ENCODE measurements at places on chromosomes 5 and 9.

- peak; percentile 74 for DNase-seq
Observed at GRCh38 chr5:9622971-9623421, 7.2 kb downstream of the TAS2R1 start.

DNA sequence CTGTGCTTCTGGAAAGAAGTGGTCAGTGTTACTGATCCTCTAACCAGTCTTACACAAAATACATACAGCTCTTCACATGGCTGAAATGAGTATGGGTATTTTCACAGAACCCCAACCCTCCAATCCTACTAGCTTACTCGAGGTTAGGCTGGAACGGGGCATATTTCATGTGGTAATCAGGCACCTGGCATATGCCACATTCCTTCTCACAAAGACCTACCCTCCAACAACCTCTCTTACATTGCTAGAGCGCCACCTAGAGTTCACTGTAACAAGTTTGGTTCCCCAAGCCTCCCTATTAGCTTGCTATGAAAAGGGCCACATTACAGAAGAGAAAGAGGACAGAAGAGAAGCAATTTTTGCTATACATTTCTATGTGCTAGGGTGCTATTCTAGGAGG, 597.3 kb downstream of the PRELID2 start:
- peak; percentile 50 for DNase-seq

GRCh38 chr5:77073667-77074066, 13.4 kb downstream of the ZBED3 start:
- no peak for DNase-seq

DNA sequence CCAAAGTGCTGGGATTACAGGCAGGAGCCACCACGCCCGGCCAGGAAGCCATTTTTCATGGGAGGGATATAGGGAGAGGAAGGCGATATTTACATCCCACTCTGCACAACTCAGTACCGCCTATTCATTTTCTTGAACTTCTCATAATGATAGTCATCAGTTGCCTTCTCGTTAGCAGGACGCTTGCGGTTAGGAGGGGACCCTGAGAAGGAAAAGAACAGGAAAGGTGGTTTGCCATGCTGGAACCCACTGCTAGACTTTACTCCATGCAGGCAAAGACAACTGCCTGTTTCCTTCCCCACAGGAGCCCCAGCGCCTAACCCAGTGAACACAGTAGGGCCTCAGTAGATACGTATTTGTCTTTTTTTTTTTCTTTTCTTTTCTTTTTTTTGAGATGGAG, 4.1 kb upstream of the TOR1A start:
- no peak for DNase-seq

DNA sequence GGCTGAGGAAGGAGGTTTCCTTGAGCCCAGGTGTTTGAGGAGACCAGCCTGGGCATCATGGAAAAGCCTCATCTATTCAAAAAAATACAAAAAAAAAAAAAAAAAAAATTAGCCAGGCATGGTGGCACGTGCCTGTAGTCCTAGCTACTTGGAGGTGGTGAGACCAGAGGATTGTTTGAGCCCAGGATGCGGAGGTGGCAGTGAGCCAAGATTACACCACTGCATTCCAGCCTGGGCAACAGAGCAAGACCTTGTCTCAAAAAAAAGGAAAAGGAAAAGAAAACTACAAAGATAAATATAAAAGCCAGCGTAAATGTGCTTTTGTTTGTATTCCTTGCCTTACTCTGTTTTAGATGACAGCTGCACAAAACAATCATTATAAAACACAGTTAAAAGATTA, 2249.2 kb upstream of the C9orf72 start:
- peak; percentile 34 for DNase-seq

DNA sequence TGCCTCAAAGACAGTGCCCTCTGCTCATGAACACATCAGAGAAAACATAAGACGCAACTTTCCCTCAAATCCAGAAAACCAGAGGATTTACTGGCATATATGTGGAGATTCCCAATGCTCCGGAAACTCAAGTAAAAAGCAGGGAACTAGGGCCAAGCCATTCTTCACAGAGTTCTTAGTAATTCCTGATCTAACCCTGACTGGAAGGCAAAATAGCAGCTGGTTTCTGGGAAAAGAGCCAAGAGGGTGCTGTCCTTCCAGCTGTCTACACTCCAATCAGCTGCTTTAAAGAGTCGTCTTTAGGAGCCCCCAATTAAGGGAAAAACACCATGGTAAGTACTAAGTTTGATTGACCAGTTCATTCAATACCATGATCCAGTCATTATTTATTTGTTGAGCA, 49.6 kb downstream of the GNA14 start:
- no peak for DNase-seq

DNA sequence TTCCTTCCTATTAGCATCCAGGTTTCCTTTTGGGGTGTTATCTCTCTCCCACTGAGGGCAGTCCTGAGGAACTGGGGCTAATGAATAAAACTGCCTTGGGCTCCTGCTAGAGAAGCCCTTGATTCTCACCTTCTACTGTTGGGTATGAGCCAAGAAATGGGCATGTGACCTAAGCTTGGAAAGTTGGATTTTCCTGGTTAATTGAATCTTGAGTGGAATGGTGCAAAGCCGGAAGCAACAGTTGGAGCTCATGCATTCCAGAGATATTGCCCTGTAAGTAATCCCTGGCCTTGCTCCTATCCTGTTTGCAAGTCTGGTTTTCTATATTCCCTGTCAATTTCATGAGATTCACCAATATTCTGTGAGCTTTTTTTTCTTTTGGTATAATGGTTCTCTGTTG, 158.5 kb upstream of the ELL2 start:
- no peak for DNase-seq

GRCh38 chr9:125893277-125893676, 146.1 kb downstream of the PBX3 start:
- no peak for DNase-seq

DNA sequence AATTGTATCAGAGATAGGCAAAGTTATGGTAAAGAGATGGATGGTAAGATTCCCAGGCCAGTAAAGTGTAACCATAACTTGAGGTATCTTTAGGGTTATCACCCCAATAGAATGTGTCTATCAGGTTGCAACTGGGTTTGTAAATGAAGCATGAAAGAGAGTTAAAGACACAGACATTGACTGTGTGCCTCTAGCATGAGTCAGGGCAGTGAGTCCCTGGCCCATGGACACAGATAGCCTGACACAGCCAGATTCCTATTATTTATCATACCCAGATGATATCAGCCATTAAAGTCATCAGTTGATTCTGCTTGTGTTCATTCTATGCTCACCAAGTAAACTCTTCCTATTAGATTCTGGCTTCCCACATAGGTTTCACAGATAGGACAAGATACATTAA, 33.5 kb upstream of the SNAPC3 start:
- no peak for DNase-seq

- DNase-seq: no peak
Observed at GRCh38 chr5:89991592-89991991, 418.0 kb downstream of the CETN3 start.

All from HT1080 (cell line).